Mucosa of descending colon (tissue), 3 donors: ENCODE measurements at places on chromosomes 4 and X.

GRCh38 chr4:89099471-89099870 is 11.9 kb upstream of the TIGD2 start:
- no peak for DNase-seq

- peak; percentile 9 for DNase-seq
Measured at GRCh38 chr4:8329859-8330761, 60.6 kb downstream of the HTRA3 start.

DNA sequence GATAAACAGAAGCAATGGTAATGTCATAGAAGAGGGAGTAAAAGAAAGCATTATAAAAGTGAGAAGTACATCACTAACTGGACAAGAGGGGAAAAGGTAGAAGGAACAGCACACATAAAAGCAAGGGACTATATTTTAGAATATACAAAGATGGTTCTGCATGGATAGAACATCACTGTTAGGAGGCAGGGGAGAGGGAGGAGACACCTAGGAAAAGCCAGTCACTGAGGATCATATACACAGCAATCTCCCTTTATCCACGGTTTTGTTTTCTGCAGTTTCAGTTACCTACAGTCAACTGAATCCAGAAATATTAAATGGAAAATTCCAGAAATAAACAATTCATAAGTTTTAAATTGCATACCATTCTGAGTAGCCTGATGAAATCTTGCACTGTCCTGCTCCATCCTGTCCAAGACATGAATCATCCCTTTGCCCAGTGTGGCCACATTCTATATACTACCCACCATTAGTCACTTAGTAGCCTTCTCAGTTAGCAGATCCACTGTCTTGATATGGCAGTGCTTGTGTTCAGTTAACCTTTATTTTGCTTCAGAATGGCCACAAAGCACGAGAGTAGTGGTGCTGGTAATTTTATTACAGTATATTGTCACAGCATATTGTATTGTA is 74.2 kb downstream of the PPA2 start:
- no peak for DNase-seq

DNA sequence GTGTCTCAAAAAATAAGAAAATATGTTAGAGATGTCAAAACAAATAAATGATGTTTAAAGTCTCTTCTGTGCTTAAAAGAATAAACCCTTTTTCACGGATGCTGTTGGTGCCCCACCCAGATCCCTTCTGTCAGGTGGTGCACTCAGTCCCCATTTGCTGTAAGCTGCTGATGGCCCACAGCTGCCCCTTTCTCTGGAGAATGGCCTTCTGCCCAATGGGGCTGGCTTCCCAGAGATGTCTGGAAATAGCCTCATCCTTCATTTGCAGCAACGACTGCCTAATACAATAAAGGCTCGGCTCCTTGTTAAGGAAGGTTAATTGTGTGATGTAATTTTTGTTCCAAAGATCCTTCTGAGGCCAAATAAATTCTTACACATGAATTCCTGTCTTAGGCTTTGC is 31.8 kb downstream of the ETNPPL start:
- no peak for DNase-seq

DNA sequence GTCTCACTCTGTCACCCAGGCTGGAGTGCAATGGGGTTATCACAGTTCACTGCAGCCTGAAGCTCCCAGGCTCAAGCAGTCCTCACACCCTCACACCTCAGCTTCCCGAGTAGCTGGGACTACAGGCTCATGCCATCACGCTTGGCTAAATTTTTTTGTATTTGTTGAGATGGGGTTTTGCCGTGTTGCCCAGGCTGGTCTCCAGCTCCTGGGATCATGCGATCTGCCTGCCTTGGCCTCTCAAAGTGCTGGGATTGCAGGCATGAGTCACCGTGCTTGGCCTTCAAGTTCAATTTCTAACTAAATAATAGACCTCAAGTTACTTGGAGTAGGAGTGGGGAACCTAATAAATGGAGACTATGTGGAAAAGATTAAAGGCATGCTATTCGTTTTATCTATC is 48.9 kb downstream of the MND1 start:
- DNase-seq, result peak; percentile 3
